ENCODE measurements at places on chromosomes 11 and 22.

GRCh38 chr22:19569976-19570375 lies 45.8 kb upstream of the CLDN5 start:
- DNase-seq, result no peak

DNA sequence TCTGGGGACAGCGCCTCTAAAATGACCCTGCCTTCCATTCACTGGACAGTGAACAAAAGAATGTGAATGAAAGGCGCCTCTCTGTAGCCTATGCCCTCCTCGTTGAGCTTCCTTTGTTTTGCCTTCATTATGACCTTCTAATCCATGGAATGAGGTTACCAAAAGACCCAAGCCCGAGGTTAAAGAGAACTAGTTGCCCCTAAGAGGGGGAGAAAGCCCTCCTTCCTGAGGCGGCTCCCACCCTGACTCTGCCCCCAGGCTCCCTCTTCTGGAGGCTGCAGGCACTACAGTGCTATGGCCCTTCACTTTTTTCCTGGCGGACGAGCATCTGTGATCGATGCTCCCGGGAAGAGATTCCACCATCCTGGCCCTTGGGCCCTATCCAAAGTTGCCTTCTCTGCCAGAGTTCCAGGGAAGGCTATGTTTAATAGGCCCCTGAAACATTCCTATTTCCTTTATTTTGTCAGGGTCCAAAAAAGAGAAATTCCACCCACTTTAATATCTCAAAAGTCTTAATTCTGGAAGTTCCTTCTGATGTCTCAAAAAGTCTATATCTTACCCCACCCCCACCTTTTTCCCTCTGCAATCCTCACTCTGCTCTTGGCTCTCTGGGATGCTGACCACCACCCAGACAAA lies 147.3 kb downstream of the FEZ1 start:
- DNase-seq, result peak; percentile 74

GRCh38 chr11:84398017-84398626 lies 1112.0 kb upstream of the CCDC90B start:
- no peak for DNase-seq

- DNase-seq, result no peak
Observed at GRCh38 chr11:23903044-23903704, 593.7 kb upstream of the LUZP2 start.

GRCh38 chr22:36246718-36247117 lies 6.2 kb upstream of the APOL1 start:
- DNase-seq, result no peak

DNA sequence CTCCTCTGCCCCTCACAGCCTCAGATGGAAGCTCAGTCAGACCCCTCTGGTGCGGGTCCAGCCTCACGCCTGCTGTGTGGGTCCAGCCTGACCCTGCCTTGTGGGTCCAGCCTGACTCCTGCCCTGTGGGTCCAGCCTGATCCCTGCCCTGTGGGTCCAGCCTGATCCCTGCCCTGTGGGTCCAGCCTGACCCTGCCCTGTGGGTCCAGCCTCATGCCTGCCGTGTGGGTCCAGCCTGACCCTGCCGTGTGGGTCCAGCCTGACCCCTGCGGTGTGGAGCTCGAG lies 445.3 kb downstream of the BRD1 start:
- DNase-seq, result no peak

DNA sequence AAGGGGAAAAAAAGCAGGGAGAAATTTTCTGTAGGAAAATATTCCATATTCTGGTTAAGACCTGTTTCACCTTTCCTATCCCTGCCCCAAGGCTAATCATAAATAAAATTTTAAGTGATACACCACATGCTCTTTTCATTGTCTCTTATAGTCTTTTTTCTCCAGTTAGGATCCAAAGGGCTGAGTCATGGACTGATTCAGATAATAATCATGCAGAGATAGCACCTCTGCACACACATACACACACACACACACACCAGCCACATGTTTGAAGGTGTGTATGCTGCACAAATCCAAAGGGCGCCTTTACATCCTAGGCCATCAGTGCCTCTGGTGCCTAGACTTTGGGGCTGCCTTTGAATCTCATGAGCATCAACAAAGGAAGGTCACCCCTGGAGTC lies 35.5 kb upstream of the CWF19L2 start:
- DNase-seq, result no peak

DNA sequence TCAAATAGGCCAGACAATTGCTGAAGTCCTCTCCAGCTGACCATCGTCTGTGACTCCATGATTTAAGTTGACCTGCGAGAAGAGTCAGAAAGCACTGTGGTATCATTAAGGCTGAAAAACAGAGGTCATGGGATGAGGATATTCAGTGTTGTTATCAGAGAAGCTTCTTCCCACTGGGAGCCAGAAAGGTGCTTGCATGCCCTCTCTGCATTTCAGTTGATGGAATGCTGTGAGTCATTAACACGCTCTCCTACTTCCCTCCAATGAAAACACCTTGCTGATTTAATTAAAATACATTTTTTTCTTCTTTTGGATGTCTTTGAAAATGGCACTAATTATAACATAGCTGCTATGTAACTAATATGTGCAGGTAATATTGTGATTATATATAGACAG lies 667.0 kb downstream of the NTM start:
- no peak for DNase-seq

- DNase-seq, result no peak
Observed at GRCh38 chr11:57776577-57777210, 15.1 kb downstream of the CTNND1 start.

DNA sequence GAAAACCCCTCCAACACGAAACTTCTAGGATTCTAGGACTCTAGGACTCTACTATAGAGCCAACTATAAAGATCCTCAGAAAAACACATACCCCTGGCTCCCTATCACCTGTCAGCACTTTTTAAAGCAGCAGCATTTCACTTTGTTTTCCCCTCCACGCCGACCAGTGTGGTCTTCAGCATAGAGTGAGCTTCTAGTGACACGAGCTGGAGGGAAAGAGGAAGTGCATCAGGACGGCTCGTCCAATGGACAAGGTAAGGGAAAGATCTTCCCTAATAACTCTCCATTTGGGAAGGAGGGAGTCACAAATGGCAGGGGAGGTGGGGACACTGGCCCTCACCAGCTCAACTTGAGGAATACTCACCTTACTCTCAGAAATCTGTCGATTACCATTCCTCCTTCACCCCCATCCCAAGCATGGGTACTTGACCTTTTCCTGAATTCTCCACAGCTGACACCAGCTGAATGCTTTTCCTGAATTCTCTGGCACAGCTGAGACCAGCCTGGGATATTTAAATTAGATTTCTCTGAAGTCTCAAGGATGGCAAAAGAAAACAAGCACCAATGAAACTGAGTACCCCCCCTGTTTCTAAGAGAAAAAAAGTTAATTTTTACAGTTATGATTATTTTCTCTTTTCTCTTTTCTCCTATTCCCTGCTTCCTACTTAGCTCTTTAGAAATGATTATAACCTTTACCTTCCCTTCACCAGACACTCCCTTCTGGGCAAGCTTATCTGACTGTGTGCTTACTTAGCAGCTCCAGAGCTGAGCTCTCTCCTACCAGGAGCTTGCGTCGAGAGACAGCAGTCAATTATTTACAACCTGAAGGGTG lies 33.3 kb upstream of the NNMT start:
- no peak for DNase-seq

- DNase-seq, result no peak
Observed at GRCh38 chr11:134124660-134125451, 56.0 kb downstream of the JAM3 start.

DNA sequence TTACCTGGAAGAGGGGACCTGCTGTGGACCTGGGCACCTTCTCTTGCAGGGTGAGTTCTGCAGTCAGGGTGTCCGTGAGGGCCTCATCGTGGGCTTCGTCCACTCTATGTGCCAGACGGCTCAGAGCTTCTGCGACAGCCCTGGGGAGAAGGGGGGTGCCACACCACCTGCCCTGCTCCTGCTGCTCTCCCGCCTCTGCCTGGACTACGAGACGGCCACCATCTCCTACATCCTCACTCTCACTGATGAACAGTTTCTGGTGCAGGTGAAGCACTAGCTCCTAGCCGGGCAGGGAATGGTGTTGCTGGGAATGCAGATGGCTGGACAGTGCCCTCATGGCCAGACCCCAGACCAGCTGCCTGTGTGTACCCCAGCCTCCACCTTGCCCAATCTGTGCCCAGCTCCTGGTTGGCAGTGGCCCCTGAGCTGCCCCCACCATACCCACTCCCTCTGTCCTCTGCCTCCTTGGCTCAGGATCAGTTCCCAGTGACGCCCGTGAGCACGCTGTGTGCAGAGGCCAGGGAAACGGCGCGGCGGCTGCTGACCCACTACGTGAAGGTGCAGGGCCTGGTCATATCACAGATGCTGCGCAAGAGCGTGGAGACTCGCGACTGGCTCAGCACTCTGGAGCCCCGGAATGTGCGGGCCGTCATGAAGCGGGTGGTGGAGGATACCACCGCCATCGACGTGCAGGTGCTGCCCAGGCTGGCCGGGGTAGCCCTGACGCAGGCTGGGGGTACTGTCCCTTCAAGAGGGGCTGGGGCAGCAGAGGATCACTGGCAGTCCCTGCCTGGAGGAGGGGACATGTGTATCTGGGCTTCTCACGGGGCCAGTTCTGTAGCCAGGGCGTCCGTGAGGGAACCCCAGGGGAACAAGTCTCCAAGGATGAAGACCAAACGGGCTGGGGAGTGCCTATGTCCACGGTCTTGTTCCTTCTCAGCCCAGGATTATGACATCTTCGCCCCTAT lies 2.2 kb upstream of the TM7SF2 start:
- no peak for DNase-seq

DNA sequence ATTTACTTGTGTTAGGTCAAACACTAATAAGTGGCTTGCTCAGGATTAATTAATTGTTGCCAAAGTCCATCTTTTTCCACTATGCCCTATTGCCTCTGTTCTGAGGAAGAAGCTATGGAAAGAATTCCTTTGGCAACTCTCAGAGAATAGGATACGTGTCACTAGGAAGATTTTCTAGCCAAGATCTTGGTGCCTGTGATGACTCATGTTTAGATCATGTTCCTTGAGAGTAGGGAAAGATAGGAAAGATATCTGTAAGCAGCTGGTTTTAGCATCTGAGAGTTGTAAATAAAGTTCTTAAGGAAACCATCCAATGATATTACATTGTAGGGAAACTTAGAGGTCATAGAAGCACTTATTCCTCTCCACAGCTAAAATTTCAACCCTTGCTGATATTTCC lies 15.7 kb downstream of the SLN start:
- DNase-seq, result no peak

DNA sequence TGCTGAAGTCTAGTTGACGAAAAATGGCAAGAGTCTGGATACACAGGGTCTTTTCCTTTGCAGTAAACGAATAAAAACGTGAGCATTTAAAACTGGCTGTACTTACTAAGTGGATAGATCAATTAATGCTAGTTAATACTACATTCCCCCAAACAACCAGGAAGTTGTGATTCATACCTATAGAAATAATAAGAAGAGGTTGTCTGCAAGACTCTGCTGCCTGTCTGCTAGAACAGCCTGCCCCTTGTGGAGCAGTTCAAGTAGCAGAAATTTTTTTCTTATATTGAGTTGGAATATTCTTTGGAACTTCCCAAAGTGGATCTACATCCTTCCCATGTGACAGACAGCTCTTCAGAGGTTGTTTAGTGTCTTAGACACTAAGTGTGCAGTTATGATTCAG lies 86.8 kb downstream of the TEAD1 start:
- no peak for DNase-seq

- DNase-seq, result no peak
Observed at GRCh38 chr11:5534046-5534445, 14.3 kb downstream of the OR52H1 start.

DNA sequence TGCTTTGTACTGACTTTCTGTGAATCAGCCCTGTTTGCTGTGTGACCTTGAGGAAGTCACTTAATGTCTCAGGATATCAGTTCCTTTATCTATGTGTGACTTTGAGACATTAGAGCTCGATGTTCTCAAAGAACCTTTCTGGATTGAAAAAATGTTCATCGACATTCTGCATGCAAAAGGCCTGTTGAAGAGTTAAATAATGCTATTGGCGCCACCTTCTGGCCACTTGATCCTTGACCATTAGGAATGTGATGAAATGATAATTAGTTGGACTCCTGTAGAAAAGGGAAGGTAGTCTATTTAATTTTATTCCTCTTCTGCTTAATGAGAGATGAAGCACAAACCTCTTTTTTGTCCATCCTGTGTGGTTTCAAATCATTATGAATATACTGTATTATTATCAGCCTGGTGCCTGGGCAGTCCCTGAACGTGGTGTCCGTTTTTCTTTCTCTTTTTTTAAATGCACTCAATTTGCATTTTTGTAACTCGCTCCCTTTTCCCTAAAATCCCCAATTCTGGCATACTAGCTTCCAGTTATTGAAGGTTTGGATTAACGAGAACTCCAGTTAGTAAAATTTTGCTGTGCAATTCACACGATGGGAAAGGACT lies 20.7 kb downstream of the ELF5 start:
- peak; percentile 63 for DNase-seq

DNA sequence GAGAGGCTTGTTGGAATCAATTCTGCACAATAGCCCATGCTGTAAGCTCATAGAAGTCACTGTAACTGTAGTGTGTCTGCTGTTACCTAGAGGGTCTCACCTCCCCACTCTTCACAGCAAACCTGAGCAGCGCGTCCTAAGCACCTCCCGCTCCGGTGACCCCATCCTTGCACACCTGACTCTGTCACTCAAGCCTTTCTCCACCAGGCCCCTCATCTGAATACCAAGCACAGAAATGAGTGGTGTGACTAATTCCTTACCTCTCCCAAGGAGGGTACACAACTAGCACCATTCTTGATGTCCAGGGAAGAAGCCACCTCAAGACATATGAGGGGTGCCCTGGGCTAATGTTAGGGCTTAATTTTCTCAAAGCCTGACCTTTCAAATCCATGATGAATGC lies 13.3 kb downstream of the SERPIND1 start:
- DNase-seq, result no peak

DNA sequence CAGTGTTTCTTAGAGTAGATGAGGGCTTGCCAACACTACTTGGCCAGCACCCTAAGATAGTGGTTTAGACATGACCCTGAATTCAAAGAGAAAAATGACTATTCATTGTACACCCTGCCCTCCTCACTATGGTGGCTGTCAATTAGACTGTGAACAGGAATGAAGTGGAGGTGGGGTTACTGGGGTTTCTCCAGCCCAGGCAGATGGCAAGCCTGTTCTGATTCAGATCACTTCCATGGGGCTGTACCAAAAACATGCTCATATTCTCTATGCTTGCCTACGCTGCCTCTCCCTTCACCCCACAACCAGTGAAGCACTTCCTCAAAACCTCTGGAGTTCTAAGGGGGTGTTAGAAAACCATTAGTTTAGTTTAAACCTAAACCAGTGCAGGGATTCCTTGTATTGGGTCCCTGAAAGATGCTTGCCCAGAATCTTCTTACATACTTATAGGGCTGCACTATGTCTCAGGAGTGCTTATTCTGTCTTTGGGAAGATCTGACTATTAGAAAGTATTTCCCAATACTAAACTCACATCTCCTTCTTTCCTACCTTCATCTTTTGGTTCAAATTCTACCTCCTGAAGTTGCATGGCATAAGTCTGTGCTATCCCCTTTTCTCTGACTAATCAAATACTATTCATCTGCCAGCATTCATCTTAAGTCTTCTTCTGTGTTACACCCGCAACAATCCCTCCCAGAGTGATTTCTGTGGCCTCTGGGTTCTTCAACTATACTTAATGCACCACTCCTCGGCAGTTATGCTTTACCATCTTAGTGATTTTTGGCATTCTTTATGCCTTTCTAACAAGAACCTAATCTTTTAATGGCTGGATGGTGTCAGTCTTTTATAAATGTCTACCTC lies 71.8 kb downstream of the ATG16L2 start:
- no peak for DNase-seq

Data from GM10248 (cell line).